Activated naive CD8-positive, alpha-beta T cell treated with anti-CD3 and anti-CD28 coated beads for 36 hours (primary cell): ENCODE measurements at places on chromosomes 6 and 20. TPM values are rescaled to one million over a fixed set of nuclear protein-coding genes. Genes with fewer than 3 reads are reported as not detected.

Gene HLA-DPA1
- total RNA-seq = 14.7 TPM

DNA sequence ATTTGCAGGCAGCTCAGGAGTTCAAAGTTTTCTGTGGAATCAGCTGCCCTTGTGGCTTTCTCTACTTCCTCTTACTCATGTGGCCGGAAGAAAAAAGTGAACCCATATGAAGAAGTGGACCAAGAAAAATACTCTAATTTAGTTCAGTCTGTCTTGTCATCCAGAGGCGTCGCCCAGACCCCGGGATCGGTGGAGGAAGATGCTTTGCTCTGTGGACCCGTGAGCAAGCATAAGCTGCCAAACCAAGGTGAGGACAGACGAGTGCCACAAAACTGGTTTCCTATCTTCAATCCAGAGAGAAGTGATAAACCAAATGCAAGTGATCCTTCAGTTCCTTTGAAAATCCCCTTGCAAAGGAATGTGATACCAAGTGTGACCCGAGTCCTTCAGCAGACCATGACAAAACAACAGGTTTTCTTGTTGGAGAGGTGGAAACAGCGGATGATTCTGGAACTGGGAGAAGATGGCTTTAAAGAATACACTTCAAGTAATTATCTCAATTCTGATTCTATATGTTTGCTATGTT, 1.1 kb downstream of the MGME1 start:
- peak; percentile 27 for DNase-seq

GRCh38 chr6:15602154-15602553, 60.7 kb downstream of the DTNBP1 start:
- no peak for DNase-seq

DNA sequence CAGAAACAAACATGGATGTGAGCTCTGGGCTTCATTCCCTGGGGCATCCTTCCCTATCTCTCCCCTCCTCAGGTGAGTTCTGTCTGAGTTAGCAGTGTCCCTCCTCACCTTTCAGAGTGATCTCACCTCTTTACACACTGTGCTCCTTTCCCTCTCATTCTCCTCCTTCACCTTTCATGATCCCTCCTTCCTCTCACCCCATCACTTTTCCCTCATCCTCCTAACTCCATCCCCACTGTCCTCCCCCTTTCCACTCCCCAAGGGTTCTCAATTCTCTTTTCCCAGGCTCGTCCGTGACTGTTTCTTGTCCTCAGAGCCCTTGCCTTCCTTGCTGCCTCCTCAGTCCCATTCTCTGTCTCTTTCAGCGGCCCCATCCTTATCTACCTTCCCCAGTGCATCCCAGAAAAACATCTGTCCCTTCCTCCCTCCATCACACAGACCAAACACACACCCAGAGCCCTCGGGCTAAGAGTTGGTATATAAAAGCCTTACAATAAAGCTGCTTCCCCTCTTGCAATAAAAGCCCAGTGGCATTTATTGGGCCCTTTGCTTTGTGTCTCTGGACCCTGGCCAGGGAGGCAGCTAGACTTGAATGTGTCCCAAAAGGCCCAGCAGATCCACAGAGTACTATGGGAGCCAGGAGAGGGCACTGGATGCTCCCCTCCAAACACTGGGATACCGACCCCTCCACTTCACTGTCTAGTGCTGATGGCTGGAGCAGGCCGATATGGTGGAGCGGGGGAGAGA, 1.9 kb downstream of the RNF39 start:
- no peak for DNase-seq

DNA sequence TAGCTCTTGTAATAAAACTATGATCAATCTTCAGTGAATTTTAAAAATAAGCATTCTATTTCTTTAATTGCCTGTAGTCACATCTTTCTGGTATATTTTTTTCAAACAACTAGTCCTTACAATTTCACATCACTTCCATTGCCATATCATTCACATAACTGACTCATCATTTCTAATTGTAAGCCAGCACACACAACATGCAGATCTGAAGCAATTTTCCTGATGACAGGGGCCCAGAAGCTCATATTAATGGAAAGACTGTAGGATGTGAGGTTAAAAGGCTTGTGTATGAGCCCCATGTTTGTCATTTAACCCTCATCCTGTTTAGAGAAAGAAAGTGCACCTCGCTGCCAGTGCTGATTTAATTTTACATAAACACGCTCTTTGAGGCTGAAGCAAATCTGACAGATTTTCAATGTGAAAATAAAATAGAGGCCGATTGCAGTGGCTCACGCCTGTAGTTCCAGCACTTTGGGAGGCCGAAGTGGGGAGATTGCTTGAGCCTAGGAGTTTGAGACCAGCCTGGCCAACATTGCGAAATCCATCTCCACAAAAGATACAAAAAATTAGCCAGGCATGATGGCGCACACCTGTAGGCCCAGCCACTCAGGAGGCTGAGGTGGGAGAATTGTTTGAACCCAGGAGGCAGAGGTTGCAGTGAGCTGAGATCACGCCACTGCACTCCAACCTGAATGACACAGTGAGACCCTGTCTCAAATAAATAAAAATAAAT, 40.1 kb upstream of the LTV1 start:
- DNase-seq = no peak

Gene TAAR2
- not detected for total RNA-seq

DNA sequence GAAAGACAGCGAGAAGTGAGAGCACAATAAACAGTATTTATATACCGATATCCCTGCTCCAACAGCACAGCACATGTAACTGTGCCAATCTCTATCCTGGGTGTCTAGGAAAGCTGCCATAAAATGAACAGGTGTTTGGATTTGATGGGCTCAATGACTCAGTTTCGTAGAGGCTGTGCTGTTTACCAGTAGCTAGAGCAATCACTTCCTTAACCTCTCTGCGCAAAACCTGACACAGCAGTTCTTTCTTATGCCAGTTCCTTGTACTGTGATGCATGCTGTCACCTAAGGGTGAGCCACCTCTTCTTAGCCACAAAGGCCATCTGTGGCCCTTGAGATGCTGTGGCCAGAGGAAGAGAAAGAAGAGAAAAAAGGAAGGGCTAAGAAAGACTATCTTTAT, 59.3 kb downstream of the SHPRH start:
- no peak for DNase-seq

Gene OR2B6
- not detected for total RNA-seq

- no peak for DNase-seq
These were observed 59.6 kb upstream of the SPDEF start for GRCh38 chr6:34615574-34616226.

GRCh38 chr20:45229264-45230056, 8.3 kb downstream of the SEMG2 start:
- DNase-seq = peak; percentile 67

Gene C6orf15
- not detected for total RNA-seq

Gene RTN4IP1
- 10.9 TPM for total RNA-seq

Gene LY6G6D
- not detected for total RNA-seq
